ENCODE measurements at places on chromosomes 3 and 15.

GRCh38 chr3:59364496-59364895 lies 314.7 kb upstream of the CFAP20DC start:
- no peak for DNase-seq

DNA sequence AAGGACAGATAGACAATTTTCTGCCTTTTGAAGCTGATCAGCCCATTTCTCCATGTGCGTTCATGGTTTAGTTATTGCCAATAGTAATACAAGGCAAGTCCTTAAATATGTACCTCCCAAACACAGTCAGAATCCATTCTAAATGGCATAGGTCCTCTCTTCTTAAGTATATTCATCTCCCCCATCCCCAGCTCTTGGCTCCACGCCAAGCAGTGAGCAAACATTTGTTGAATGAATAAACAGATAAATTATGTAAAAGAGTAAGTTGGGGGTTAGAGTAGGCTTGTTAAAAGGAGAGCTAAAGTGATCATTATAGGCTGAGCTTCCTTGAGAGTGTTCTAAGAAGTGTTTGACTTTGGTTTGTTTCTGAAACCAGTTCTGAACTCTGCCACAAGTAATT lies 241.3 kb downstream of the ITPR1 start:
- no peak for DNase-seq

GRCh38 chr3:190180268-190180667 lies 59.6 kb upstream of the P3H2 start:
- no peak for DNase-seq

GRCh38 chr3:175478301-175478700 lies 619.2 kb downstream of the NAALADL2 start:
- DNase-seq: no peak

GRCh38 chr3:104988496-104988895 lies 378.2 kb upstream of the ALCAM start:
- no peak for DNase-seq

DNA sequence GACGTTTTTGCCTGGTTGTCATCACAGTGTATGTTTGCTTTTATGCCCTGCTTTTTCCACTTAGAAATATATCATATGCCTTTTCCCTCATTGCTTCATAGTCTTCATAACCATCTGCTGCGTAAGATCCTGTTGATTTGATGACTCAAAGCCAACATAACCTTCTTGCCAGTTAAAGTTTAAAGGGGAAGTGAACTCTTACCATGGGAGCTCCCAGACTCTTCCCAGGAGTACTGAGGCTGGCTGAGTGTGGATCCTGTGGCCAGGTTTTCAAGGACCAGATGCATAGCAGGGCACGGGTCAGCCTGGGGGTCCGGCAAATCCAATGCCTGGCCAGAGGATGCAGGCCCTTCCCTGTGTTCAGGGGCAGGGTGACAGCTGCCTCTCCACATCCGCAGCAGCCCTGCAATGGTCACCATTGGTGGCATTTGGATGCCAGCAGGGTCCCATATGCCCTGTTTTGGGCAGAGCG lies 42.0 kb upstream of the SACM1L start:
- DNase-seq: no peak

GRCh38 chr3:120469882-120470301 lies 19.1 kb upstream of the FSTL1 start:
- DNase-seq: no peak

DNA sequence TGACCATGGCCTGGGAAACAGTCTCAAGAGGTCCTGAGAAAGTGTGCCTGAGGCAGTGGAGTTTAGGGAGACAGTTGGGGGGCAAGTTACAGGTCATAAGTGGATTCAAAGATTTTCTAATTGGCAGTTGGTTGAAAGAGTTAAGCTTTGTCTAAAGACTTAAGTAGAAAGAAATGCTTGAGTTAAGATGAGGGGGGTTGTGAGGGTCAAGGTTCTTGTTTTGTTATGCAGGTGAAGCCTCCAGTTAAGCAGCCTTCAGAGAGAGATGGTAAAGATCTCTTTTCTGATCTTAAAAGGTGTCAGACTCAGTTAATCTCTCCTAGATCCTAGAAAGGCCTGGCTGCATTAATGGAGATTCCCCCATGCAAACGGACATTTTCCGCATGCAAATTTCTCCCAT lies 356.3 kb upstream of the C2CD4B start:
- no peak for DNase-seq

DNA sequence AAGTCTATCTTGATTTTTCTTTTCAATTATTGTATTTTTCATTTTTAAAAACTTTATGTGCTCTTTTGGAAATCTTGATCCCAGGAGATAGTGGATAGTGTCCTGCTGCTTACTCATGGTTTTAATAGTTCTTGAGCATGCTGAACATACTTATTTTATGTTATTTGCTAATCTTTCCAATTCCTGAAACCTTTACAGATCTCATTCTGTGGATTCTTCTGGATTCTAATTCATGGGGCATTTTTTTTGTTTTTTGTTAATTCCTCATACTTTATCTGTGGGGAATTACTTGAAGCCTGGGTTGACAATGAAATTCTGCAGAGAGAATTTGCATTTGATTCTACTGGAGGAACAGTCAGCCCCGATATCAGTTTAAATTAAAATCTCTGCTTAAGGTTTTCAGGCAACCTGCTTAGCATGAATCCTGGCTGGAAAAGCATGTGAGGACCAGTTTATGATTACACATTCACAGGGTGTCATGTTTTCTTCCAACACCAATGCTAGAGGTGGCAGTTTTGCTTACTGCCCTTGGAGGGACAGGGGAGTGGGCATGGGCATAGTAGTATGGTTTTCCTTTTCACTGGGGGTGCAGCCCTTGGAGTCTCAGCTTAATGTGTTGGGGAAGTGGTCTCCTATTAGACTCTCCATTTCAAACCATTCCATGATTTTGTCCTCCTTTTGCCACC lies 46.0 kb downstream of the MLH1 start:
- DNase-seq: no peak

DNA sequence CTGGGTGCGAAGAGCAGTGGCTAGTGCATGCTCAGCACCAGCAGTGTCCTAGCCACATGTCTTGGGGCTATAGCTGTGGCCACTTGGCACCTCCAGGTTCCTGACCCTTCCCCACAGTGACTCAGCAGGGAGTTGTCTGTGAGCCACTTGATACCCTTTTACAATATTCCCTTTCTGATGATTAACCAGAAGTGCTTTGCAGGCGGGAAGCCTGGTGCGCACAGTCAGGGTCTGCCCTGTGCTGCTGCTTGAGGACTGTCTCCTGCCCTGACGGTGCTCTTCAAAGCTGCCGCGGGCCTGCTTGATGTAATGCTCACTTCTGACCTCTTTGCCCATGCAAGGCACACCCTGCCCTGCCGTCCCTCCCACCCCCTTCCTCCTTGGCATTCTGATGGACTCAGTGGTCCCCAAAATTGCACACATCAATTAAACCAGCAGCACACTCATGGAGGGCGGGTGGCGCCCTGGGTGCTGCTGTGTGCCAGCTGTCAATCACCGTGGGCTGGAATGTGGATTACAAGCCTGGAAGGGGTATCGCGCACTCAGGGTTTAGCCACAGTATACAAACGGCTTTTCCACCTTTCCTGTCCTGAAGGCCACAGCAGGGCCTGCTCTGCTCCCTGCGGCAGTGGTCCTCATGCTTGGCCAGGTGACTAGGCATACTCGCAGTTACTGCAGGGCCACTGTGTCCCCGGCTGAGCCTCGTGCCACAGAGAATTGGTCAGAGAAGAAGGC lies 40.9 kb upstream of the PCSK6 start:
- no peak for DNase-seq

- DNase-seq: no peak
Measured at GRCh38 chr3:14475621-14476020, 64.5 kb downstream of the GRIP2 start.

DNA sequence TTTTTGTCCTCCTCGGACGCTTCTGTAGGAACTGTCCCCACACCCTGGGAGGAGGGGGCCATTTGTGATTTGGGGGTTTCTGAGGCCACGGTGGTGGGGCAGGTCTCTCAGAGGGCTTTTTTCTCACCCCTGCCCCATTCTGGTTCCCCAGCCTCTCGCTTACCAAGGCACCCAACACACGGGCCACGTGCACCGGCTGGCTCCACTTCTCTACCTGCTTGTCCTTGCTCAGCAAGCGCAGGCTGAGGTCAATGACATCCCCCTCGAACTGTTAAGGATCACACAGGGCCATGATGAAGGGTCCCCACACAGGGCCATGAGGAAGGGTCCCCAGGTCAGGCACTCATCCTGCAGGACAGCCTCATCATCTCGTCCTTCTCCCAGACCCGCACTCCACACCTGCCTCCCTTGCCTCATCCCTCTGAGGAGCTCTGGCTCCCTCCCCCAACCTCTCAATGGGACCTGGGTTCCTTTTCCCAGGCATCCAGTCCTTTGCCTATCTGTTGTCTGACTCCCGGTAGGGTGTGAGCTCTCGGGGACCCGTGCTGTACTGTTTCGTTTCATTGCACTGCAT lies 10.6 kb downstream of the EPB42 start:
- DNase-seq: no peak

DNA sequence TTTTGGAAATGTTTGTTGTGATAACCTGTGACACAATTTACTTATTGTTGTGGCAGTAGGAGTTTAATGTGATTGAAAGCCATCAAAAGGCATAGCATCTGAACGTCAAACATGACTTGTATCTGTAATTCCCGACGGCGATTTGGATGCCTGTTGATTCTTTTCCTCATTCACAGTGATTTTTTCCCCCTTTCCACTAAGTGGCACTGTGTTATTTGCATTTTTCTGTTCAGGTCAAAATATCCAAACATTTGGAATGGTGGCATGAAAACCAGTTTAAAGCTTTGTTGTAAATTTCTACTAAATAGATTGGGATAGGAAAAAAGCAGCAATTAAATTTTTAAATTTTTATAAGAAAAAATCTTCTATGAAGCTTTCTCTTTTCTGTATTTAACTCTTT lies 259.9 kb upstream of the KCNH8 start:
- DNase-seq: no peak

GRCh38 chr3:160136421-160136820 lies 88.8 kb upstream of the C3orf80 start:
- no peak for DNase-seq

DNA sequence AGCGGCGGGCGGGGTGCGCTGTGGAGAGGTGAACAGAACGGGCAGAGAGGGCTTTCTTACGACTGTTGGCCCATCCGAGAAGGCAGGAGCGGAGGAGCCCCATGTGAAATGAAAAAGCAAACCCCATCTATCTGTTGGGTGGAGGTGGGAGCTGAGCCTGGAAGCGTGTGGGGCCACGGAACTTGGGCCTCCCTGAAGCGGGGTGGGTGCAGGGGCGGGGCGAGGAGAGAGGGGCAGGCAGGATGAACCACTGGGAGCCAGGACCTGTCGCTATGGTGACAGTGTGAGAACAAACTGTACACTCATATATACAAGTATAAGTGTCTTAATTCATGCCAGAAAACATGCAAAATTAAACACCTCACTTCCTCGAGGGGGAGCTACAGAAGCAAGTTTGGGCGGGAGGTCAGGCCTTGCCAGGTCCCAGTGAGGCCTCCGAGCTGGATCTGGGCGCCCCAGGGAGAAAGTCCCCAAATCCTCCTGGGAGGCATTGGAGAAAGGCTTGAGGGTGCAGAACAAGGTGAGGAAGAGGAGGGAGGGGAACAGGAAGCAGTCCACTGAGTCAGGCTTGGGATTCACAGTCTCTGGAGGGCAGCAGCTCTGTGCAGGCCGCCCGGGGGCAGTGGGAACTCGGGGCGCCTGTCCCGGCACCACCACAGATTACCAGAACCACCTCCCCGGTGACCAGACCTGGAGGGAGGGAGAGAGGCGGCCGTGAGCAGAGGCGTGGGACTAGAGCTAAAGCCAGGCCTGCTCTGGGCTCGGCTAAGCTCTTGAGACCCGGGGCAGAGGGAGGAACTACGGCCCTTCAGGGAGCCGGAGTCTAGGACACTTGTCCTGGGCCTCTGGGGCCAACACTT lies 34.8 kb downstream of the RBPMS2 start:
- DNase-seq: no peak

DNA sequence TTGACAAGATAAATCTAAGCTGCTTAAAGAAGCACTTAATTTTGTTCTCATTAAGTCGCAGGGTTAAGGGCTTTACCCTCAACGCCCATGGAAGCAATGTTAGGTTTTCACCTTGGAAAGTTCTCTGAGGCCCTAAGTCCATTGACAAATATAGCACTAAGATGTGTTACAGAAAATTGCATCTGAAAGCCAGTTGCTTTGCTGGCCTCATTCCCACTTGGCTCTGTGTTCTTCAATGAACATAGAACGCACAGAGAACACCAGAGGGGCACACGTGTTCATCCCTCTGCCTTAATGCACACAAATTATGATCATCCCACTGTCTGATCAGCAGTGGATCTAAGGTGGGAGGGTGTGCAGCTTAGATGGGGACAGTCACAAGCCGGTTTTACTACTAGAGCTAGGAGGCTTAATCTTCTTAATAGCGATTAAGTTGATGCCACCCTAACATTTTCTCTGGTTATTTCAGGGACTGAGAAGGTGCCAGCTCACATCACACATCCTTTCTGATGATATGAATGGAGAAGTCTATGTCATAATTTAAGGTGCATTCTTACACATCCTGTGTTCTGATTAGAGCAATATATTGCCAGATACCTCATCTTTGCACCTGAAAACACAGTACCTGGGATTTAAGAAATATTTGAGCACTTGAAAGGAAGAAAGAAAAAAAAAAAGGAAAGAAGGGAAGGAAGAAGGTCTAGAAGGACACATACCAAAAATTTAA lies 224.4 kb upstream of the ICE2 start:
- no peak for DNase-seq

DNA sequence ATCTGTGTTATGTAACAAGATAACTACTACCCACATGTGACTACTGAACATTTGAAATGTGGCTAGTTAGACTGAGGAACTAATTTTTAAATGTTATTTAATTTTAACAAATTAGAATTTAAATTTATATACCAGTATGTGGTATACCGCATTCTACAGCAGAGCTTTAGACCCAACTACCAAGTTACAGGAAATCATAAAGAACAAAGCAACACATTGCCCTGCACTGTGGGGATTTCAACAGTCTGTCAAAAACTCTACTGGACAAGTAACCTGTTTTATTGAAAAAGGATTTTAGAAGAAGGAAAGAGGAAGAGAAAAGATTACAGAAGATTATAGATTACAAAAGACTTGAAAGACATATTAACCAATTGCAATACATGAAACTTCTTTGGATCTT lies 64.9 kb downstream of the DPH6 start:
- no peak for DNase-seq

- no peak for DNase-seq
Measured at GRCh38 chr3:133890037-133890436, 5.6 kb downstream of the RAB6B start.

DNA sequence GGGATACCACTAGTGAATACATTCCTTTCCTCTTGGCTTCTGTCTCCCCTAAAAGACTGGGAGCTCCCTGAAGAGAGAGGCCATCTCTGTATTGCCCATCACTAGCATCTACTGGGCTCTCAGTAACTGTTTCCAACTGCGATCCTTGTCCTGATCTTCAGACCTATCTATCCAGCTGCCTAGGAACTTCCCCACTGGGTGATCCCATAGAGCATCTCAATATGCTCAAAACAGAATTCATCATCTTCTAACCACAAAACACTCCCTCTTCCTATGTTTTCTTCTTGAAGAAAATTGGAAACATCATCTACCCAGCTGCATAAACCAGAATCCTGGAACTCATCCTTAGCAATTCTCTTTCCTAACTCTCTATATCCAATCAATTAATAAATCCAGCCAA lies 54.6 kb downstream of the PLD1 start:
- DNase-seq: no peak

- no peak for DNase-seq
Measured at GRCh38 chr3:39794880-39795279, 14.5 kb upstream of the MYRIP start.

- DNase-seq: peak; percentile 67
Measured at GRCh38 chr15:72306211-72306785, 13.7 kb downstream of the CELF6 start.

- no peak for DNase-seq
Measured at GRCh38 chr3:169390271-169390670, 273.2 kb downstream of the MECOM start.
